ENCODE measurements at places on chromosomes 3 and 15.

DNA sequence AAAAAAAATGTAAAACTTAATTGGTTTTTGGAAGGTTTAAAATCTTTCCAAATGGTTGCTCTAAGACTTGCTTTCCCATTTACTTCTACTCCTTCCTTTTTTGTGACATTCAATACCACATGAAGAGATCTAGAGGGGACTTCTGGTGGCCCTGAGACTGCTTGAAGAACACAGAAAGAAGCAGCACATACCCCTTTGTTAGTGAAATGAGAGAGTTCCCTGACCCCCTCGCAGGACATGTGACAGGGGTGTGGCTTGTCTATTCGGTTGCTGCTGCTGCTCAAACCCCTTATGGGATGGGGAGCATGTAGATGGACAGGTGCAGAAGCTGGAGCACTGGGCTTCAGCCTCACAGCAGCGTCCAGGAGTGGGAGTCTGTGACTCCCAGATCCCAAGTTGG lies 71.0 kb downstream of the ZMAT3 start:
- H3K27ac ChIP-seq, result no peak overlapping the region
- no peaks in the 10 kb centered on the region for H3K36me3 ChIP-seq
- no peak overlapping the region for H3K4me3 ChIP-seq
- no peak for DNase-seq

GRCh38 chr3:196227629-196228493 lies 11.5 kb downstream of the SLC51A start:
- no peak for DNase-seq
- H3K27ac ChIP-seq, result no peak overlapping the region
- no peak overlapping the region for H3K4me3 ChIP-seq
- H3K4me1 ChIP-seq, result no peaks in the 10 kb centered on the region
- no peaks in the 10 kb centered on the region for H3K36me3 ChIP-seq
- no peaks in the 10 kb centered on the region for H3K27me3 ChIP-seq

- H3K36me3 ChIP-seq, result no peaks in the 10 kb centered on the region
- no peaks in the 10 kb centered on the region for H3K27me3 ChIP-seq
- H3K4me1 ChIP-seq, result no peaks in the 10 kb centered on the region
- no peak for DNase-seq
- no peak overlapping the region for H3K27ac ChIP-seq
Observed at GRCh38 chr3:103134023-103134724, 699.4 kb downstream of the ZPLD1 start.

GRCh38 chr3:44974416-44974815 lies 1.6 kb downstream of the ZDHHC3 start:
- H3K4me1 ChIP-seq, result peaks cover 31% of the 10 kb centered on the region
- no peaks in the 10 kb centered on the region for H3K27me3 ChIP-seq
- peak overlapping the region; percentile 78 for H3K27ac ChIP-seq
- DNase-seq, result no peak
- H3K36me3 ChIP-seq, result peaks cover 19% of the 10 kb centered on the region

DNA sequence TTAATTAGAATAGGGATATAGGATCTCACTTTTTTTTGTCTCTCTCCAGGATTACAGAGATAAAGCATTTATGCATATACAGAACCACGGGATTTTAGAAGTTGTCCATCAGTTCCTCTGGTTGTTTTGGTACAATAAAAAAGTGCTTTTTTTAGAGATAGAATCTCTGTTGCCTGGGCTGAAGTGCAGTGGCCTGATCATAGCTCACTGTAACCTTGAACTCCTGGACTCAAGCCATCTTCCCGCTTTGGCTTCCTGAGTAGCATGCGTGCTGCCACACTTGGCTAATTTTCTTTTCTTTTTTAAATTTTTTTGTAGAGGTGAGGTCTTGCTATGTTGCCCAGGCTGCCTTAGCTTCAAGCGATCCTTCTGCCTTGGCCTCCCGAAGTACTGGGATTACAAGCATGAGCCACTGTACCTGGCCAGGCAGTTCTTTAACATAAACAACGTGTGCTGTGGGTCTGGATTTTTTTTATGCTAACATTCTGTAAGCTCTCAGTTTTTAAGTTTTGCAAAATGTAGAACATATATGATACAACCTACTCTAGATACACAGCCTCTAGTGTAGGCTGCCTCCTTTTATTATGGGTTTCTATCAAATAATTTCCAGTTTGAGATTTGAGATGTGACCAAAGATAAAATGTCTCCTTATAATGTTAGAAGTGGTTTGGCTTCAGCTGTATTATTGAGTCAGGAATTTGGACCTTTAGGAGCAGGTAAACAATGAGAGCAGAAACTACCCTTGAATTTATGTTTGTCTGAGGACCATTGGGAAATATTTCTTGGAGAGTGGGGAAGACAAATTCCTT lies 57.4 kb upstream of the ULK4 start:
- H3K4me3 ChIP-seq, result no peak overlapping the region
- peaks cover 45% of the 10 kb centered on the region for H3K4me1 ChIP-seq
- no peak for DNase-seq
- H3K27me3 ChIP-seq, result no peaks in the 10 kb centered on the region
- peak overlapping the region; percentile 86 for H3K27ac ChIP-seq

DNA sequence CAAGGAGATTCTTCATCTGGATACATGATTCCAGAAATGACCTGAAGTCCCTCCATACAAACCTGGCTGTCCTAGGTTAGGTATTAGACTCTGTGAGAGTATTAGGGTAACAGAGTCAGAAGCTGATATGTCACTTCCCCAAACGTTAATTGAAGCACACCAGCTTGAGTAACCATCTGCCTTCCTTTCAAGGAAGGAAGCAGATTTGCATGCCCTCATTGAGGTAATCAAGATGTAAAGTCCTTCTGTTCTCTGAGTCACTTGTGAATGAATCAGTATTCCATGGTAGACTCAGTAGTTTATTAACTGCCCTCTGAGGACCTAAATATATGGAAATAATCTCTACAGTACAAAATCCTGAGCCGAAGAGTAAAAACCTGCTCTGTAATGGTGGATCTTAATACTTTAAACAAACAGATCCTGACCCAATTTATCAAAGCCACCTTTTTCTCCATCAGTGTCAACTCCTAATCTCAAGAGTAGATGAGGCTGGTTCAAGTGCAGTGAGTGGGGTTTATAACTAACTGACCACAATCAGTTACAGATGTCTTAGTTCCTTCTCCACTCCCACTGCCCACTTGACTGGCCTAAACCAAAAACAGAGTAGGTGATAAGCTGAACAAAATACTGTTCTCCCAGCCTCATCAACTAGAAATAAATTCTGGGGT lies 246.2 kb upstream of the CHRM5 start:
- H3K36me3 ChIP-seq, result no peaks in the 10 kb centered on the region
- H3K27ac ChIP-seq, result peak overlapping the region; percentile 73
- no peaks in the 10 kb centered on the region for H3K27me3 ChIP-seq
- peaks cover 20% of the 10 kb centered on the region for H3K4me1 ChIP-seq
- DNase-seq, result no peak

- H3K4me1 ChIP-seq, result peaks cover 34% of the 10 kb centered on the region
- H3K4me3 ChIP-seq, result no peak overlapping the region
- no peaks in the 10 kb centered on the region for H3K27me3 ChIP-seq
Observed at GRCh38 chr15:63251701-63252100, 25.7 kb upstream of the APH1B start.

DNA sequence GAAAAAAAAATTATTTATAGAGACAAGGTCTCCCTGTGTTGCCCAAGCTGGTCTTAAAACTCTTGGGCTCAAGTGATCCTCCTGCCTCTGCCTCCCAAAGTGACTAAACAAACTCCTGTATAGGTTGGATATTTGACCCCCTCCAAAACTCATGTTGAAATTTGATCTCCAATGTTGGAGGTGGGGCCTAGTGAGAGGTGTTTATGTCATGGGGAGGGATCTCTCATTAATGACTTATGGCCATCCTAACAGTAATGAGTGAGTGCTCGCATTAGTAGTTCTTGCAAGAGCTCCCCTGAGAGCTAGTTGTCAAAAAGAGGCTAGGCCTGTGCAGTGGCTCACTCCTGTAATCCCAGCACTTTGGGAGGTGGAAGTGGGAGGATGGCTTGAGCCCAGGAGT lies 141.2 kb downstream of the STT3B start:
- H3K4me3 ChIP-seq, result no peak overlapping the region
- no peak overlapping the region for H3K27ac ChIP-seq
- no peaks in the 10 kb centered on the region for H3K27me3 ChIP-seq
- DNase-seq, result no peak
- H3K4me1 ChIP-seq, result no peaks in the 10 kb centered on the region

- H3K4me3 ChIP-seq, result no peak overlapping the region
- no peak for DNase-seq
- no peaks in the 10 kb centered on the region for H3K36me3 ChIP-seq
- H3K4me1 ChIP-seq, result no peaks in the 10 kb centered on the region
- H3K27ac ChIP-seq, result no peak overlapping the region
Observed at GRCh38 chr3:56488812-56489600, 20.7 kb upstream of the ERC2 start.

DNA sequence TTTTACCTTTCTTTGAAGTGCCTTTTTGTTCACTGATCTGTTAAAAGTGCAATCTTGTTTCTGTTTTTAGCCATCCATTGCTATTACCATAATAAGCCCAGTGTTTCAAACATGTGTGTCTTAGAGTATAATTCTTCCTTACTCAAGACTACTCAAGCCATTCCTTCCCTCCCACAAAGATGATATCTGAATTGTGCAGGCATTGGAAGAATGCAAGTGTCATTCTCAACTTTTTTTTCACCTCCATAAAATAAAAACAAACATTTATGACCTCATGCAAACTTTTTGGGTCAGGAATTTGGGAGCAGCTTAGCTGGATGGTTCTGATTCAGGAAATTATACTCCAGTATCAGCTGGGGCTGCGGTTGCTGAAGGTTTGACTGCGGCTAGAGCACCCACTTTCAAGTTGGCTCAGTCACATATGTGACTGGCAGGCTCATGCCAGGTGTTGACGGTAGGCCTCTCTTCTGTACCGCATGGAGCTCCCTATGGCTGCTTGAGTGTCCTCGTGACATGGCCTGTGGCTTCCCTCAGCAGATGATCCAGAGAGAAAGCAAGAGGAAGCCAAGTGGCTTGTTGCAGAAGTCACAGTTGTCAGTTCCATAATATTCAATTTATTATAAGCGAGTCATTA lies 490.8 kb downstream of the CNTN4 start:
- H3K4me1 ChIP-seq, result no peaks in the 10 kb centered on the region
- no peak overlapping the region for H3K4me3 ChIP-seq
- no peaks in the 10 kb centered on the region for H3K36me3 ChIP-seq

DNA sequence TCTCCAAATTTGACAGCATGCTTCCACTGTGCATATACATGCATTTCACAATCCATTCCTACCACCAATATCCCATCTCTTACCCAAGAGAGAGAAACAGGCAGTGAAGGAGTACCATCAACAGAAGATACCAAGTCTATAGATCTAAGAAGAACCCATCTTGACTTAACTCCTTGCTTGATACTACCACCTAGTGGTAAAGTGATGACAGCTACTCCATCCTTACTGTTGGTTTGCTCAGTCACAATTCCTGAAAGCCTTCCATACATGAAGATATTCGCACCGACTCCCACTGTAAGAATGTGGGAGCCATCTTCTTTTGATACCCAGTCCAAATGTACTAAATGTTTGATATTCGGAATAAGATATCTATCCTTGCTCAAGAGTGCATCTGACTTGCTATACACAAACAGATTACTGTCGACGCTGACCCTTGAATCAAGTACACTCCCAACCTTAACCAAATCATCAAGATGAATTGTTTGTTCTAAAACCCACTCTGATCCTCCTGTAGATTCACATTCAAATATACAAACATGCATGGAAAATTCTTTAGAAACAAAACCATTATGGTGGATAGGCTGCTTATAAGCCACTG lies 123.1 kb downstream of the DMXL2 start:
- DNase-seq, result no peak
- H3K4me1 ChIP-seq, result peaks cover 10% of the 10 kb centered on the region
- H3K4me3 ChIP-seq, result no peak overlapping the region
- H3K27ac ChIP-seq, result no peak overlapping the region
- no peaks in the 10 kb centered on the region for H3K27me3 ChIP-seq

DNA sequence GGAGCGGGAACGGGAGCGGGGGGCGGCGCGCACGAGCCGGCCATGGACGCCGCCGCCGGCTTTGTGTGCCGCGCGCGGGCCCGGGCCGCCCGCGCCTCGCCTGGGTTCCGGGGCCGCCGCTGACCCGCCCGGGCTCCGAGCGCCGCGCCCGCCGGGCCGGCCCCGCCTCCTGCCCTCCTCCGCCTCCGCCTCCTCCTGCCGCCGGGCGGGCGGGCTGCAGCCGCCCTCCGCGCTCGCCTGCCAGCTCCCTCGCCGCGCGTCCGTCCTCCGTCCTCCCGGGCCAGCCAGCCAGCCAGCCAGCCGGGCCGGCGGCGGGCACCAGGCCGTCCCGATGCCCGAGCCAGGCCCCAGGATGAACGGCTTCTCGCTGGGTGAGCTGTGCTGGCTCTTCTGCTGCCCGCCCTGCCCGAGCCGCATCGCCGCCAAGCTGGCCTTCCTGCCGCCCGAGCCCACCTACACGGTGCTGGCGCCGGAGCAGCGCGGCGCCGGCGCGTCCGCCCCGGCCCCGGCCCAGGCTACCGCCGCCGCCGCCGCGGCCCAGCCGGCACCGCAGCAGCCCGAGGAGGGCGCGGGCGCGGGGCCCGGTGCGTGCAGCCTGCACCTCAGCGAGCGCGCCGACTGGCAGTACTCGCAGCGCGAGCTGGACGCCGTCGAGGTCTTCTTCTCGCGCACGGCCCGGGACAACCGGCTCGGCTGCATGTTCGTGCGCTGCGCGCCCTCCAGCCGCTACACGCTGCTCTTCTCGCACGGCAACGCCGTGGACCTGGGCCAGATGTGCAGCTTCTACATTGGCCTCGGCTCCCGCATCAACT lies at the start of gene ABHD17C:
Gene ABHD17C (plus strand): TSS at position 212 of the 812 bp plus-strand sequence. CDS start 120 bp downstream, at position 332.
- no peaks in the 10 kb centered on the region for H3K27me3 ChIP-seq
- DNase-seq, result peak; percentile 76
- H3K4me1 ChIP-seq, result peaks cover 30% of the 10 kb centered on the region
- H3K27ac ChIP-seq, result peak within 1 kb of the TSS; percentile 69

- H3K27ac ChIP-seq, result no peak overlapping the region
- peak; percentile 62 for DNase-seq
- H3K36me3 ChIP-seq, result no peaks in the 10 kb centered on the region
- H3K27me3 ChIP-seq, result no peaks in the 10 kb centered on the region
- H3K4me1 ChIP-seq, result no peaks in the 10 kb centered on the region
Observed at GRCh38 chr15:25171111-25171811, 216.5 kb downstream of the SNRPN start.

GRCh38 chr15:55402707-55403106 lies 5.5 kb downstream of the CCPG1 start:
- DNase-seq, result no peak
- H3K27me3 ChIP-seq, result no peaks in the 10 kb centered on the region
- H3K4me1 ChIP-seq, result peaks cover 4% of the 10 kb centered on the region
- H3K36me3 ChIP-seq, result no peaks in the 10 kb centered on the region
- no peak overlapping the region for H3K27ac ChIP-seq

GRCh38 chr3:13308380-13308801 lies 111.7 kb downstream of the NUP210 start:
- no peaks in the 10 kb centered on the region for H3K4me1 ChIP-seq
- no peaks in the 10 kb centered on the region for H3K36me3 ChIP-seq
- DNase-seq, result peak; percentile 9
- H3K27me3 ChIP-seq, result no peaks in the 10 kb centered on the region

Data from RWPE2 (cell line).